ENCODE measurements at places on chromosomes 16 and 17.

GRCh38 chr16:27066668-27067537, at the start of gene C16orf82:
C16orf82 (plus strand) TSS chr16:27066927.
- DNase-seq, result no peak

GRCh38 chr17:9266697-9267117, 245.4 kb downstream of the NTN1 start:
- no peak for DNase-seq

DNA sequence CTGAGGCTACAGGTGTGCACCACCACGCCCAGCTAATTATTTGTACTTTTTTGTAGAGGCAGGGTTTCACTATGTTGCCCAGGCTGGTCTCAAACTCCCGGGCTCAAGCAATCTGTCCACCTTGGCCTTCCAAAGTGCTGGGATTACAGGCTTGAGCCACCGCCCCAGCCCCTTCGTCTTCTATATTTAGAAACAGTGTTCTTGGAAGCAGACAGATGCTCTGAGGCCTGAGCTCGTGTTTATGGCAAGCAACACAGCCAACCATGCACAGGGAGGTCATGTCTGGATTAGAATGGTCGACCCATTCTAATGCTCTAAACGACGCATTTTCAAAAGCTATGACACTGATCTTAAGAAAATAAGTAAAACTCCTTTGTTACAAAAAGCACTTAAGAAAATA, 16.6 kb downstream of the TMEM204 start:
- DNase-seq, result no peak

GRCh38 chr17:57766318-57766943, 21.3 kb upstream of the CCDC182 start:
- DNase-seq, result no peak

GRCh38 chr17:4332296-4332970, 34.0 kb downstream of the UBE2G1 start:
- DNase-seq, result no peak

GRCh38 chr17:76092526-76093413, 10.8 kb downstream of the EXOC7 start:
- DNase-seq, result no peak

- no peak for DNase-seq
These were observed 109.1 kb downstream of the ZFHX3 start for GRCh38 chr16:72938795-72939164.

DNA sequence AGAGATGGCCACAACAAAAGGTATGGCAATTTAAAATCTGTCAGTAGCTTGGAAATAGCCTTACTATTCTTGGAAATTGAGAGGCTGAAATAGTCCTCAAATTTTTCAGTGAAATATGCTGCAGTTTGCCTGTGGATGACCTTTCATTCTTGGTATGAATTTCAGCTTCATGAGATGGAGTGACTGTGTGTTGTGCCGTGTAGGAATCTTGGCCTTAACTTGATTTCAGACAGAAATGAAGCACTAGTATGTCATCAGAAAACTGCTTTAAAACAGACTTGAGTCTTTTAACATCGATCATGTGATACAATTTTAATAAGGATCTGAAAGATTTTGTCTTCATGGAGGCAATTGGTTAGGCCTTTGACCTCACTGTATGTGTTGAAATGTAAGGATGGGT, 247.2 kb downstream of the CNTNAP4 start:
- no peak for DNase-seq

DNA sequence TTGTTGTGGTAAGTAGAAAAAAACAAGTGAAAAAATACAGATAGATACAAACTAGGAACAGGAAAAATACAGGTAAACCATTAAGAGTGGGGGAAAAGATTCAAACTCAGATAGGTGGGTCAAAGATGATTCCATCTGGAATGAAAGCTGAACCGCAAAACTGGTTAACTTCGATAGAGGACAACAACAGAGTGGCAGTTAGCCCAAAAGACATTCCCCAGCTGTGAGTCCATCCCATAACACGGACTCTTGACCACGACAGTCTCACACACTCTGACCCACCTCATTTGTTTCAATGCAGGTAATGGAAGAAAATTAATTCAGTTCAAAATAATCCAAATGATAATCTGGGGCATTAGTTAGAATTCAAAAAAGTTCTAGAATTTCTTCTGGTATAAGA, 13.5 kb downstream of the ELAC2 start:
- DNase-seq, result no peak

GRCh38 chr17:74514632-74515334, 16.5 kb downstream of the CD300LB start:
- no peak for DNase-seq

GRCh38 chr17:18966831-18967624, 15.1 kb downstream of the SLC5A10 start:
- no peak for DNase-seq

DNA sequence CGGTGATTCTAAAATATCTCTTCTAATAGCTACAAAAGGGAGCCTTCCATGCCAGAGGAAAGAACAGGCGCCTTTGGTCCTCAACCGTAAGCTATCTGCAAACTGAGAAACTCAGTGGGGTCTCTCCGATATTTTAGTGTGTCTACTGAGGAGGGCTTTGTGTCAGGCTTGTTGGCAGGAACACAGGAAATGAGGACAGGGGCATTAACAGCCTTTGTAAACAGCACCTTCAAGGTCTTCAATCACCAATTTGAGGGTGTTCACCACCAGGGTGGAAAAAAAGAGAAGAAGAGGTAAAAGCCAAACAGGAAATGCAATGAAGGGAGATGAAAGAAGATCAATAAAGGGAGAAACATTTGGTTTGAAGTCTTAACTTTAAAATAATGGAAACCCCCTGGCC, 580.1 kb upstream of the SALL1 start:
- DNase-seq, result no peak

Measured in CD4-positive, alpha-beta T cell treated with Interleukin-15 for 4 hours (primary cell).